KG1 (cell line): ENCODE measurements at places on chromosomes 3 and 15.

GRCh38 chr3:129058441-129059200 lies 2.0 kb upstream of the GP9 start:
- DNase-seq, result no peak

- no peak for DNase-seq
Observed at GRCh38 chr3:129469026-129469425, 29.0 kb downstream of the IFT122 start.

GRCh38 chr3:24154013-24154695 lies 209.1 kb downstream of the NR1D2 start:
- no peak for DNase-seq

GRCh38 chr3:57733790-57734189 lies 22.3 kb upstream of the SLMAP start:
- DNase-seq, result no peak

DNA sequence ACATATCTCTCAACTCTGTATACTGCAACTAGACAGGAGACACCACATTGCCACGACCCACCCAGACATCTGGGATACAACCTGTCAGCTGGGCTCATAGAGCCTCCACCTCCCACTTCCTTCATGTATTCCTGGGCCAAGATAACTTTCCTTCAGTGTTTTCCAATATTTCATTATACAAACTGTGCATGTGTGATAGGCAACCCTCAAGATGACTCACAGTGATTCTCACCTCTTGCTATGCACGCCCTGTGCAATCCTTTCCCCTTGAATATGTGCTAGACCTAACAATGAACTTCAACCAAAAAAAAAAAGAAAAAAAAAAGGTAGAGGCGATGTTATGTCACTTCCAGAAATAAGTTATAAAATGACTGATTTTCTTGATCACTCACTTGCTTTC lies 138.0 kb upstream of the ALCAM start:
- DNase-seq, result no peak

DNA sequence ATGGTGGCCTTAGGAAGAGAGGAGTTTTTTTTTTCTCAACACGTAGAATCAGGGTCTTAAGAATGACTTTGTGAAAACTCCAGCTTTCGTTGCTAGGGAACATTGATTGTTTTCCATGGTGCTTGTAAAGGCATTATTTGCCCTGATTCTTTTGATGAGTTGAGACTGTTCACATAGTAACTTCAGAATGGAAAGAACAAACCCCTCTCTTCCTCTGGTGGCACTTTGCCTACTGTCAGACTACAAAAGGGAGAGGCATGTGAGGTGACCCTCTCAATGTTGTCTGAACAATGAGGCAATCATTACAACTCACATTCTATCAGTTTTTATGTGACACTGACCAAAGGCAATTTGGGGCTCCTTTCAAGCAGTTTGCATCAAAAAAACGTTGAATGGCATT lies 477.8 kb downstream of the FGF12 start:
- no peak for DNase-seq

DNA sequence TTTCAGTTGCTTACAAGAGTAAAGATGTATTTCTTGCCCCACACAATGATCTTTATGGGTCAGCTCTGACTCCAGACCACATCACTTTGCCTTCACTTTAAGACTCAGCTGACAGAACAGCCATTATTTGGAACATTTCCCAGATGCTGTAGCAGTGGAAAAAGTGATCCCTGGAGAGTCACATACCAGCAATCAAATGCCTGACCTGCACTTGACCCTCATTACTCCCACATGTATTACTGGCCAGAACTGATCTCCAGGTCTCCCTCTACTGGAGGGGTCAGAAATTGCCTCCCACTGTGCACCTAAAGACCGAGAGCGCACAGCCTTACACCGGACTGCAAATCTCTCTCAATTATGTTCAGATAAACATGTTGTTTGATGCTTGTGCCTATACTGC lies 88.6 kb upstream of the ZNF385D start:
- DNase-seq, result no peak

DNA sequence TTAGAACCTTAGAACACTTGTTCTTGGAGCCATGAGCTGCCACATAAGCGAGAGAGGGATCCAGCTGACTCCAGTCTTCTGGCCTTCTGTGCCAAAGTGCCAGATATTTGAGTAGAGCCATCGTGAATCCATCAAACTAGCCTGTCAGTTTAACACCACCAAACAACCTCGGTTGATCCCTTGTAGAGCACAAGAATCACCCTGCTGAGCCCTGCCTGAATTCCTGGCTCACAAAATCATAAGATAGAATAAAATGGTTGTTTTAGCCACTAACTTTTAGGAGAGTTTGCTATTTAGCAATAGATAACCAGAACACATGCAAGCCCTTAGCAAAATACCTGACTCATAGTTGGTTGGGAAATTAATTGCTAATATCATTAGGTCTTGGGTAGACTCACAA lies 407.6 kb upstream of the PROK2 start:
- no peak for DNase-seq

DNA sequence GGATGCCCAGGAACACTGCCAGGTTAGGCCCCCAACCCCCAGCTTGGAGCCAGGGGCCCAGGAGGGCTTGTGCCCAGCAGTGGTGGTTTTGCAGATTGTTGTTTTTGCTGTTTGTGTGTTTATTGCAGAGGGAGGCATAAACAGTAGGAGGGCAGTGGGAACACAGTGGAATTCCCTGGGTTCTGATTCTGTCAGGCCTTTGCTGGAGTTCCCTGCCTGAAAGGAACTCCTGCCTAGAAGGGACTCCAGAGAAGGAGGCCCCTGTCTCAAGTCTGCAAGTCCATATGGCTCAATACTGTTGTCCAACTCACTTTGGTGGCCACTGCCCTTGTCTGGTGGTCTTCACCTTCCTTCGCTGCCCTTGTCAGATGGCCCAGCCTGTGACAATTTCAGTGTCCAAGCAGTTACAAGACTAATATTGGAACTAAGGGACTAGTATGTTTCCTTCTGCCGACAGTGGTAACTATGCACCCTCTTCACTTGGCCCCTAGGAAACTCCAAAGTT lies 47.4 kb upstream of the RAB6B start:
- no peak for DNase-seq

- DNase-seq, result no peak
Observed at GRCh38 chr3:115999001-115999585, 375.8 kb downstream of the GAP43 start.

DNA sequence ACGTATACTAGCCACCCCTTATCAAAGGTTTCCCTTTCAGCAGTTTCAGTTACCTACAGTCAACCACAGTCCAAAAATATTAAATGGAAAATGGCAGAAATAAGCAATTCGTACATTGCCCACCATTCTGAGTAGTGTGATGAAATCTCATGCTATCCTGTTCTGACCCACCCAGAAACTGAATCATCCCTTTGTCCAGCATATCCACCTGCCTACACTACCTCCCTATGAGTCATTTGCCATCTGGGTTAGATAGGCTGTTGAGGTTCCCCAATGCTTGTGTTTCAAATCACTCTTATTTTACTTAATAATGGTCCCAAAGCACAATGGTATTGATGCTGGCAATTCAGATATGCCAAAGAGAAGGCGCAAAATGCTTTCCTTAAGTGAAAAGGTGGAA lies 15.3 kb upstream of the PHC3 start:
- no peak for DNase-seq

DNA sequence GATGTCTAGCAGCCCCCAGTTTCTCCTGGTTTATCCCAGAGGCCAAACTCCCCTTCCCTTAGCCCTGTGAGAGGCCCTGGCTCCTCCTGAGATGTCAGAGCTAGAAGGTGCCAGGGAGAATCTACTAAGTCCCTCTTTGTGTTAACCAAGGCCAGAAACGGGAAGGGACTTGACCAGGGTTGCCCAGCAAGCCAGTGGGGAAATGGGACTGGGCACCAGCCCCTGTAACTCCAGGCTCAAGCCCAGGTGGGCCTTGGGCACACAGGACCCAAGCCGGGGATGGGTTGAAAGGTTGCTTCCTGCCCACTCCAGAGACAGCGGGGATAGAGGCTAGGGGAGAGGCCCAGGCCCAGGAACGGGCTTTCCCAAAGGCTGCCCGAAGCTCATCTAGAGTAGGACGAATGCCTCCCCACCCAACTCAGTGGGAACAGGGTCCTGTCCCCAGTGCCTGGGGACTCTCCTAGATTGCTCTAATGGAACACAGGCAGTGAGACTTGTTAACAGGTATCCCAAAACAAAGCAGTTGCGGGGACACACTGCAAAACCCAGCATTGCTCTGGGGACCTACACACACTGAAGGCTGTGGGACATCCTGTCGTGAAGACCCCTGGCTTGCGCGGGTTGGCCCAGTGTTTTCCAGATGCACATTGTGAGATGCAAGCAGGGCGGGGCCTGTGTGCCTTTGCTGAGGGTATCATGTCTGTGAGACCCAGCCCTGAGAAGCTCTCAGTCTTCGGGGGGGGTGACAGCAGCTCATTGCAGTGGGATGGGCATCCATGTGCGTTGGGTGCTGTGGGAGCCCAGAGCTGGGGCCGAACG lies 12.9 kb upstream of the TXNRD3 start:
- no peak for DNase-seq

GRCh38 chr3:160279657-160280056 lies 54.4 kb downstream of the C3orf80 start:
- no peak for DNase-seq

GRCh38 chr3:127655641-127656040 lies 17.1 kb upstream of the ABTB1 start:
- no peak for DNase-seq

GRCh38 chr3:11735638-11736037 lies 91.9 kb upstream of the VGLL4 start:
- DNase-seq, result no peak

GRCh38 chr3:107208100-107208499 lies 169.1 kb upstream of the CCDC54 start:
- no peak for DNase-seq

- no peak for DNase-seq
Observed at GRCh38 chr3:112136959-112137693, 4.1 kb upstream of the GCSAM start.

DNA sequence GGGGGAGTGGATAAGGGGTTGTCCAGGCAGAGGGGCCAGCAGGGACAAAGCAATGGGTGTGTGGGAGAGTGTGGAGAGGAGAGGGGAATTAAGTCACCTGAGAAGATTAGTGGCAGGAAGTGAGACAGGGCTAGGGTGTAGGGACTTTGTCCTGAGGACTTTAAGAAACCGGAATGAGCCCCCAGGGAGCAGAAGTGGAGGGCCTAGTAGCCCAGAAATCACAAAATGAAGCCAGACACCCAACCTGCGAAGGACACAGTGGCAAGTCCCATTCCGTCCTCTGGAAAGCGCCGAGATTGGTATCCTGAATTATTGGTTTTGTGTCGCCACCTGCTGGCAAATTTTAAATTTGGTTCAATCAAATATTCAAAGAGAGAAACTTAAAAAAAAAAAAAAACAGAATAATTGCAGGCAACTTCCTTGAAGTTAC lies 78.0 kb upstream of the SLC25A36 start:
- peak; percentile 34 for DNase-seq

DNA sequence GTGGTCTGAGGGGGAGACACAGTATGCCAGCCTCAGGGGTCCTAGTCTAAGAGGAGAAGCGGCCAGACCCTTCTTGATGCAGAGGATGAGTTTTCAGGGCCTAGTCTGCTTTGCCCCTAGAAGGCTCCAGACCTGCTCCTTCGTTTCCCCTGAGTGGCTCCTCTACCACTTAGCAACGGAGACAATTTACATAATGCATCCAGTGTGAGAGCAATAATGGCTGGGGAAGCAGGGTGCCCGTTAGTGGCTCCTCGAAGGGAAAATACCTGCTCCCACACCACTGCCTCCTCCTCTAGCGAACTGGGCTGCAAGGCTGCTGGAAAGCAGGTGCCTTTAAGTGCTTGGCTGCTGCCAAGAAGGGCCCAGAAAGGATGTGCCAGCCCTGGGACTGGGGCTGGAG lies 38.9 kb downstream of the CACNA2D2 start:
- no peak for DNase-seq

- DNase-seq, result no peak
Observed at GRCh38 chr3:101065962-101066361, 72.7 kb upstream of the ABI3BP start.

DNA sequence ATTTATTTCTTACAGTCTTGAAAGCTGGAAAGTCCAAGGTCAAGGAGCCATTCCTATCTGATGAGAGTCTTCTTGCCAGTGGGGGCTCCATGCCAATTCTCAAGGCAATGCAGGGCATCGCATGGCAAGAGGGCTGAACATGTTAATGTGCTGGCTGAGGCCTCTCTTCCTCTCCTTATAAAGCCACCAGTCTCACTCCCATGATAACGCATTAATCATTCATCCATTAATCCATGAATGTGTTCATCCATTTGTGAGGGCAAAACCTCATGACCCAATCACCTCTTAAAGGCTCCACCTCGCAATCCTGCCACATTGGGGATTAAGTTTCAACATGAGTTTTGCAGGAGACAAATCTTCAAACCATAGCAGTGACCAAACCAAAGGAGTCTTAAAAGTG lies 118.3 kb downstream of the PROS1 start:
- DNase-seq, result no peak

DNA sequence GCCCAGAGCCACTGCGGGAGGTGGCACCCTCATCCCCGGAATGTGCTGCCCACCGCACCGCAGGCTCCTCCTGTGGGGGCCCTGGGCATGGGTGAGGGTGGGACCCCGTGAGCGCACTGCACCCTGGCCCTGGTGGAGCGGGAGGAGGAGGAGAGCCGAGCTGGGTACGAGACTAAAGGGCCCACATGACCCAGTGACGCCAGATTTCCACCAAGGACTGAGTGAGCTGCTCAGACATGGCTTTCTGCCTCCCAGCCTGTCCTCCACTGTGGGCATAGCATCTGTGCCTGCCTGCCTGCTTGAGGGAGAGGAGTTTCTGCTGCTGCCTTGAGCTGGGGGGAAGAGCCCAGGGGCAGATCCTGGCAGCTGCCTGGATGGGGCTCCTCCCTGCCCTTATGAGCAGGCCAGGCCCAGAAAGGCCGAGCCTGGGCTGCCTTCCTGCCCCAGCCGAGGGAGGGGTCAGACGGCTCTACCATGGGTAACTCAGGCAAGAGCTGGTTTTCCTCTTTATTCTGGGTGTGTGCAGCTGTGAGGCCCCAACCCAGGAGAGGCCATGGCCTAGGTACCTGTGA lies 88.4 kb downstream of the VGLL4 start:
- DNase-seq, result no peak

DNA sequence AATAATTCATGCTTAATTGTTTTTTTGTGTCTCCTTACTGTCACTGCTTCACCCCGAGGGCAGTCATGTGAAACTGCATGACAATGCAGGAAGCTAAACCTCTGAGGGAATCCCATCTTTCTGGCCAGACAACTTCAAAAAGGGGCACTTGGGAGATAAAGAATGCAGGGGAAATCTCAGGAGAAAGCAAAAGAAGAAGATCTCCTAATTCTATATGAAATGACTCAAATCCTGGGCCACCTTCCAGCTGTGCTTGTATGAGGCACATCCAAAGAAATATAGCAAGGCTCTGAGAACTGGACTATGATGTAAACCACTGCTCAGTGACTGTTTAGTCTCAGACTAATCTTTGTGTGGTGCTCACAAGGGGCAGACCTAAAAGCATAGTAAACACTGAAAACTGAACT lies 22.6 kb upstream of the UMPS start:
- no peak for DNase-seq

- DNase-seq, result no peak
Observed at GRCh38 chr3:70829092-70829491, 516.7 kb upstream of the MDFIC2 start.
